CD4-positive, CD25-positive, alpha-beta regulatory T cell (primary cell): ENCODE measurements at places on chromosomes 7 and 10. TPM values are rescaled to one million over a fixed set of nuclear protein-coding genes. Genes with fewer than 3 reads are reported as not detected.

DNA sequence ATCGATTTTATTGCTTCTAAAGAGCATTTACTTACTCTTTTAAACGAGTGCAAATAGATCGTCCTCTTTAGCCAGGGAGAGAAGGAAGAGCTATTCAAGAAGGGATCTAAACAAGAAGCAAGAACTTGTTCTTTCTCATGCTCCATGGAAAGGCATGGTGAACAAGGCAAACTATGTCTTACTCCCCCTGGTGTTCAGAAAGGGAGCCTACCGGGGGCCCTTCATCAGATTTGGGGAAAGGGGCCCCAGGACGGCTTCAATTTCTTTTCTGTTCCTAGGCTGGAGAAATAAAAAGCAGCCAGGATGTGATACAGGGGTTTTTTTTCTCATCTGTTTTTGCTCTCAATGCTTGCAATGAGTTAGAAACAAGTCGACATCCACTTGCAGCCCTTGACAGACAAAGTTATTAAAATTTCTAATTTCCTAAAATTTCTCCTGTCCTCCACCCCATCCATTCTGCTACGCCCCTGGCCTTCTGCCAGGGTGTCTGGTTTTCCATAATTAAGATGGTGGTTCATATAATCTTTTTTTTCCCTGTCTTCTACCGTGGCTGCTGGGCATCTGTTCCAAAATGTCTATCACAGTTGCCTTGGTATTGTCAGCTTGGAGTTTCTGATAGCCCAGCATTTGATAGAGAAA, 214.4 kb downstream of the CREB5 start:
- H3K27ac ChIP-seq = no peak overlapping the region
- no peaks in the 10 kb centered on the region for H3K4me1 ChIP-seq
- H3K4me3 ChIP-seq = no peak overlapping the region
- H3K27me3 ChIP-seq = peaks cover 2% of the 10 kb centered on the region
- H3K36me3 ChIP-seq = no peaks in the 10 kb centered on the region

The CCL24 gene
- total RNA-seq = not detected

- H3K4me1 ChIP-seq = no peaks in the 10 kb centered on the region
- peaks cover 5% of the 10 kb centered on the region for H3K36me3 ChIP-seq
- H3K4me3 ChIP-seq = no peak overlapping the region
Measured at GRCh38 chr10:89426230-89426868, 12.0 kb downstream of the IFIT5 start.

DNA sequence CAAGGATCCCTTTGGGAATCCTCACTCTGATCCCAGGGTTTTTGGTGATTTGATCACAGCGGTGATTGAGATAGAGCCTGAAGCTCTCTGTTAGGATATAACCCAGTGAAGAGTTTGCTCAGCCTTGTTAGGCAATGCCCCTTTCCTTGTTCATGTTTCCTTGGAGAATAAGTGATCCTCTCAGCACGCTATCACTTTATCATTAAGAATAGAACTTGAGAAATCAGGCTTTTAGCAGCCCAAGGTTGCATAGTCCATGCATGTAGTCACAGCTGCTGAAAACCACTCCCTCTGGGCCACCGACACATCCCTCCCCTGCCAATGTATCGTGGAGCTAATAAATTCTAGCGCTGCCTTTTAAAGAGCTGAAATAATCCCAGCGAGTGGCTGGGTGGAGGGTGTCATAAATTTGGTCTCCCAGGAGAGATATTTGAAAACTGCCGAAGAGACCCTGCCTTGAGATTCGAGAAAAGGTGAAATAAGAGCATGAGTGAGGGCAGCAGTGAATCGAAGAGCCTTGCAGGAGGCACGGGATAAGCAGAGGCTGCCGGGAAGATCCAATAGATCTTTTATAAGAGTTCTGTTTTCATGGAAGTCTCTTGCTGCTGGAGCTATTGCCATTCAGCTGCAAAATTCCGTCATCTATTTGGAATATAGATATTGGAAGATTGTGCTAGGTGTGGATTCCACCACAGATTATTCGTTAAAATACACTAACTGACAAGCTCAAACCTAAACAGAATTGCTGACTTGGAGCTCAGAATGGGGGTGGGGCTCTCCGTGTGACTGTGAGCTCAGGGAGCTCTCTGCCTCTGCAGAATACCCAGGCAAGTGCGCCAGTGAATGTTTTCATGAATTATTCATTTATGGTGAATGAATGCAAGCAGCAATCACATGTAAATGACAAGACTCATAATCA, 249.8 kb downstream of the TRIL start:
- no peaks in the 10 kb centered on the region for H3K27me3 ChIP-seq
- no peak overlapping the region for H3K4me3 ChIP-seq
- no peaks in the 10 kb centered on the region for H3K4me1 ChIP-seq
- no peak for DNase-seq
- no peaks in the 10 kb centered on the region for H3K36me3 ChIP-seq
